ENCODE measurements at places on chromosomes 12 and 14.

DNA sequence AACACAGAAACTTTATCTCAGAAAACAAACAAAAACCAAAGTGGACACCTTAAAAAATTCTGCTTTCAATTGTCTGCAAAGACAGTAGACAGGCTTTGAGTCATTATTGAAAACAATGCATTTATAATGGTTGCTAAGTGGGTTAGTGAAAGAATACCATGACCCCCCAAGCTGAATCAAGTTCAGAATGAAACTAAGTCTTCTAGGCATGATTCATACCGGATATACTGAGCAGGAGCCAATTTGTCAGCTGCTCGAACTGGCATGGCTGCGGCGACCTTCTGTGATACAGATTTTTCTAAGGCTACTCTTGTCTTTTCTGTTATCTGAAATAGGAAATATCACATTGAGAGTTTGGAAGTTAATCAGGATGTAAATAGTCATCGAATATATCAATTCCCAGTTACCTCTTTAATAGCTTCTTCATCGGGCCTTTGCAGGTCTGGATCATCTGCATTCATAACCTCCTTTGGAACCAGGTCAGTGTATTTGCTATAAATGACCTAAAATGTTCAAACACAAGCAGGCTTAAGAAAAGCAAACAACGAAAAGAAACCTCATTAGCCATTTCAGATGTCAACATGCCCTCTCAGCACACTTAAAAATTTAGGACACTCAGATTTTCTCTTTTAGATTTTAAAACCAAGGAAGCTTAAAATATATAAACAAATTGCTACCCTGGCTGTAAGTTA lies 22.3 kb downstream of the SNW1 start:
- peak; percentile 91 for DNase-seq

GRCh38 chr12:107551434-107551833 lies 134.2 kb upstream of the PWP1 start:
- no peak for DNase-seq

- no peak for DNase-seq
These were observed 140.9 kb downstream of the PHLDA1 start for GRCh38 chr12:75890660-75891059.

- no peak for DNase-seq
These were observed 1.3 kb upstream of the ESYT1 start for GRCh38 chr12:56126732-56127239.

DNA sequence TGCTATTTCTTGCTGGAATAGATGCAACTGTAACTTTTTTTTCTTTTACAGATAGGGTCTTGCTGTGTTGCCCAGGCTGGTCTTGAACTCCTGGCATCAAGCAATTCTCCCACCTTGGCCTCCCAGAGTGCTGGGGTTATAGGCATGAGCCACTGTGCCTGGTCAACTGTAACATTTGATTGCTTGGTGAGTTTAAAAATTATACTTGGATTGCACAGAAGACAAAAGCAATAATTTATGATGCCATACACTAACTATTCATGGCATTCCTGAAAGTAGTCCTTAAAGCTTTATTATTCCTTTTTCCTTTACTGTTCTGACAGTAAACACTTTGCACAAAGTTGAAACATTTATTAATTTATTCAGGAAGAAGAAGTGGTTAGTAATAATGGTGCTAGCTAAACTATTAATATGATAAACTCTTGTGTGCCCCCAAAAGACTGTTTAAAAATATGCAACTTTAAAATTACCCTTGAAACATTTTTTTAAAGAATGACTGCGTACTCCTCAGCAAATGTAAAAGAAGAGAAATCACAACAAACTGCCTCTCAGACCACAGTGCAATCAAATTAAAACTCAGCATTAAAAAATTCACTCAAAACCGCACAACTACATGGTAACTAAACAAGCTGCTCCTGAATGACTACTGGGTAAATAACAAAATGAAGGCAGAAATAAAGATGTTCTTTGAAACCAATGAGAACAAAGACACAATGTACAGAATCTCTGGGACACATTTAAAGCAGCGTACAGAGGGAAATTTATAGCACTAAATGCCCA lies 8.3 kb downstream of the PTPRB start:
- no peak for DNase-seq

DNA sequence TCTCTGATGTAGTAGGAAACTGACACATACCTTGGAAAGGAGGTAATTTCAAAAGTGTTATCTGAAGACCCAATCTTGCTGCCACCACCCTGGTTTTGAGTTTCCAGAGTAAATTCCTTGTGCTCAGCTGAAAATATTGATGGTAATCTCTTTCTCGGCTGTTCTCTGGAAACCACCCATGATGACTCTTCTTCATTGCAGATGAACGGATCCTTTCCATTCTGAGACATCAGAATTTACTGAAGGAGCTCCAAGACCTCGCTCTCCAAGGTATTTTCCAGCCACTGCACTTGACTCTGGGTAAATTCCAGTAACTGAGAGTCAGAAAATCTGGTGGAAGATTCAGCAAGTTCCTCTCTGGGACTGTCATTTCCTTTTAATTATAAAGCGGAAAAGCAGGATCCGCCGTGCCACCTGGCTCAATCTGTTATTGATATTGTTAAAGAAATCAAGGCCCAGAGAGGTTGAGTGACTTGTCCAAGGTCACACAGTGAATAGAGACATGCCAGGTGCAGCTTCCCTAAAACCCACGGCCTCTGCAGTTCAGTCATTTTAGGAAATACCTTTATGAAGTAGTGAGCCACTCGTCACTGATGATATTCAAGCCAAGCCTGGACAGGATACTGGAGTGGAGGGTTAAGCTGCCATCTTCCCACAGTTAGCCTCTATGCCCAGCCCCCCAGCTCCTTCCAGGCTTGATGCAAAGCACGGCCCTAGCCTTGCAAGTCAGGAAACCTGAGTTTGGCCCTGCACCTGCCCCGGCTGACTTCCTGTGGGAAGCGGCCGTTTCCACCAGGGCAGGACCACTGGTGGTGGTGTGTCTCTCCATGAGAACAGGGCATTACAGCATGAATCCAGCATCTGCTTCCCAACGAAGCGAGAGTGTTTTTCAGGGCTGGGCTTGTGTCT lies 4.7 kb downstream of the CHGA start:
- DNase-seq = no peak

DNA sequence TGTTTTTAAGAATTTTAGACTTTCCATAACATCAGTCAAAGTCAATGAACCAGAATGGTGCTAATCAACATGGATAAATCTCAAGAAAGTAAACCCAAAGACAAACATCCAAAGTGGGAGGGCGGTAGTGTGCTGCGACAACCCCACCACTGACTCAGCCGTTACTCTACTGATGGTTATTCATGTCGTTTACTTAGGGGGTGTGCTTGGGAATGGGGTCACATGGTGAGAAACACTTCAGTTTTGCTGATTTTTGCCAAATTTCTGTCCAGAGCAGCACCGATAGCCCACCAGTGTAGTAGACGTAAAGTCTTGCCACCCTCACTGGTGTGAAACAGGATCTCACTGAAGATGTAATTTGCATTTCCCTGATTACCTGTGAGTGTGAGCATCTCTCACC lies 99.9 kb downstream of the ADGRD1 start:
- DNase-seq = no peak

DNA sequence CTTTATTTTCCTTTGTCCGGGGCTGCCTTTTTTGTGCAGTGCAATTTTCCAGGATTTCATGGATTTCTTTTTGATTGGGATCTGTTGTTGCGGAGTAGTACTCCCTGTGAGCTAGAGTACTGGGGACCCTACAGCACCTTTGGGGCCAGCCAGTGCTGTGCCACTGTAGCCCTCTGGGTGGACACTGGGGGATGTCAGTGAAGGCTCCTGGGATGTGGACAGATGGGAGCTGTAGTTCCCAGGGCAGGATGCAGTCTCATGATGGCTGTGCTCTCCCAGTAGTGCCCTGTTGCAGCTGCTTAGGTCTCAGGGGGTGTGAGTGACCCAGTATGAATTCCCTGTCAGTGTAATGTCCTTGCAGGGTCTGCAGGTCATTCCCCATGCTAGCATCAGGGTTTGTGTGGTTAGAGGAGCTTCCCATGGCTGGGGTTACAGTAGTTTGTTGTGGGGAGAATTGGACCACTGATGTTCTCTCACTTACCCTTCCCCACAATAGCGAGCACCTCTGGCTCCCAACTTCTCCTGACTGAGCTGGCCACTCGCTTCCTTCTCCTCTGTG lies 72.2 kb downstream of the BRMS1L start:
- DNase-seq = no peak

- DNase-seq = no peak
These were observed 19.5 kb upstream of the SERPINA1 start for GRCh38 chr14:94407906-94408305.

- DNase-seq = no peak
These were observed 665.9 kb downstream of the BCL11B start for GRCh38 chr14:98606041-98606640.

- DNase-seq = no peak
These were observed 68.5 kb downstream of the PKP2 start for GRCh38 chr12:32828120-32828519.

DNA sequence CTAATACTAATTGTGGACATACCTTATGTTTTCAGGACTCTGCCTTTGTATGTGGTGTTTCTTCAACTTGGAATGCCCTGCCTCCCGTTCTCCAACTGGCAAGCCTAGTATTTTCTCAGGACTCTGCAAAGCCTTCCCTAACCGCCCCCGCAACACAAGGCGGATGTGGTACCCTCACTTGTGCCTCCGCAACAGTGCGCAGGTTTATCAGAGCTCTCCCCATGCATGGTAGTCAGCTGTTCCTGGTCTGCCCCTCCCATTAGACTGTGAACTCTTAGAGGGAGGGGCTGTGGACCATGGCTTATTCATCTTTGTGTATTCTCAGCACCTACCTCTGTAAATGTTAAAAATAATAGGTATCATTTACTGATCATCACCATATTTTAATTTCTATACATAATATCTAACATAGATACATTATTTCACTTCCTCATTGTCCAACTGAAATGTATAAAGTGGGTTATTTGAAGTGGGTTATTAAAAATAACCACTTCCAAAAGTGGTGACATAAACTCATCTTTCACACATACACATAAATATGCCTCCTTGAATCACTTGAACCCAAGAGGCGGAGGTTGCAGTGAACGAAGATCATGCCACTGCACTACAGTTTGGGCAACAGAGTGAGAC lies 9.0 kb downstream of the LPAR5 start:
- no peak for DNase-seq

- no peak for DNase-seq
These were observed 357.7 kb upstream of the FLRT2 start for GRCh38 chr14:85172290-85172689.

DNA sequence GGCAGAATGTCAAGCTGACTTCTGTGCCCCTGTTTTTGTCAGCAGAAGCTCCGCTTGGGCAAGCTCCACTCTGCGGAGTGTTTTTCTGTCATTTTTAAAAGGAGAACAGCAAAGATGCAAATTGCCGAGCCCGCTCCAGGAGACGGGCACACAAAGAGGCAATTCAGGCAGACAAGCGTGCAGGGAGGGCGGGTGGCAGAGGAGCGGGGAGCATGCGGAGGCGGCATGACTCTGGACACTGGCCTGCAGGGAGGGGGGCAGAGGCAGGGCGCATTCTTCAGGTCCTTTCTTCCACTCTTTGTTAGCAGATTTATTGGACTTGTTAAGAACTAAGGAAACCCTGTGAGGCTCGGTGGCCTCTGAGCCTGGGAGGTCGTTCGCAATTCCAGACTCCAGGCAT lies 187.3 kb upstream of the RMST start:
- no peak for DNase-seq

- DNase-seq = peak; percentile 70
These were observed 220.2 kb downstream of the ANO6 start for GRCh38 chr12:45435945-45436710.

DNA sequence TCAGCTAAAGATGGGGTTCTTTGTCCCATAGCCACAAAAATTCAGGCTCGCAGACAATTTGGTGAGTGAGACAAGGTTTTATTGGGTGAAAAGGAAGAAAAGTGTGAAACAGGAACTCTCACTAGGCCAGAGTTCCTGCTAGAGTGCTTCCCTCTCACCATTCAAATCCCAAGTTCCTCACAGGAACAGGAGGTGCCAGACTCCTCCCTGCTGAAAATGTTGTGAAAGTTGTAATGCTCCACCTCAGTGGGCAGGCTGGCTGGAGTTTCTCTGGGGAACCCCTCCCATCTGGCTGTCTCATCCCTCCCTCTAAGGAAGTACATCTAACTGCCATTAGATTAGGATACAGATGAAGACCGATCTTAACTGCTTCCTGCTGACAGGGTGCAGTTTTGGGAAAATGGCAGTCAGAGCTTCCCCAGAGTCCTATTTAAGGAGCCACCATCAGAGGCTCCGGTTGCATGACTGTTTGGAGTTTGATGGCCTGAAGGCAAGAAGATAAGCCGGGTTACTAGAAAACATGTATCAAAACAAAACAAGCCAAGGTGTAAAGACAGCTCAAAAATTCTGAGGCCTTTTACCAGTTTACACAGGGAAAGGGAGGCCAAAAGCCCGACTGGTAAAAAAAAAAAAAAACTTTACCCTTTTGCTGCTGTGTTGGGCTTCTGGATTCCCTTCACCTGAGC lies 127.6 kb downstream of the FSCB start:
- DNase-seq = no peak

GRCh38 chr14:24425704-24426103 lies 3.8 kb downstream of the CBLN3 start:
- DNase-seq = peak; percentile 85

- peak; percentile 17 for DNase-seq
These were observed 1.5 kb downstream of the PLEKHA5 start for GRCh38 chr12:19131025-19131444.
